ENCODE measurements at places on chromosomes 2 and 18. TPM values are rescaled to one million over a fixed set of nuclear protein-coding genes. Genes with fewer than 3 reads are reported as not detected.
A peak's percentile ranks its signal among the peaks of the same experiment; 100 is the strongest.

- H3K27ac ChIP-seq = no peak overlapping the region
- H3K4me1 ChIP-seq = no peaks in the 10 kb centered on the region
- no peak for DNase-seq
- no peaks in the 10 kb centered on the region for H3K27me3 ChIP-seq
- H3K36me3 ChIP-seq = no peaks in the 10 kb centered on the region
- no peak overlapping the region for H3K4me3 ChIP-seq
Observed at GRCh38 chr2:13652531-13653313, 936.0 kb downstream of the TRIB2 start.

Gene MEIS1
- total RNA-seq = 257 TPM

DNA sequence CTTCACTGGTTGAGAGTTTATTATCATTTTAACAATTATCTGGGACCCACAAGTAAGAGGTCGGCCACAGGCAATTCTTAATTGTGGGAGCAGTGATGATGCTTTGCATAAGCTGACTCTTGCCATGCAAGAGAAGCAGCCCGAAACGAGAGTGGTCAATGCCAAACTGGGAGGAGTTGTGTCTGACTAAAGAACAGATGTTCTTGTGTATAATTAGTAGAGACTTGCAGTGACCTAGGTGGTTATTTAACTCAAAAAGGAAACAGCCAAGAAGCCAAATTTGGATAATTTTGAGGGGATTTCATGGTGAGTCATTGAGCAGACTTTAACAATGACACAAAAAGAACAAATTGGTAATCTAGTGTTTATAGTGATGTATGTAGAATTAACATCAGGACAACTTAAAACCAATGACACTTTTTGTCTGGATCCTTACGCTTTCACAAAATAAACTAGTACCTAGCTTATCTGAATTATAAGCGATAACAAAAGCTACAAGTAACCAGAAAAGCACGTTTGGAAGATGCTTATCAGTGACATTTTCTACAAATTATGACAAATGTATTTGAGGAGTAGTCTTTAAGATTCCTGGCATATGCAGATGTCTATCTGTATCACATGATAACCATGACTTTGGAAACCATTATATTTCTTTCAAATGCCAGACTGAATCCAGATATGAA lies 184.7 kb upstream of the DLGAP1 start:
- H3K27me3 ChIP-seq = no peaks in the 10 kb centered on the region
- H3K4me1 ChIP-seq = no peaks in the 10 kb centered on the region
- no peak overlapping the region for H3K27ac ChIP-seq

DNA sequence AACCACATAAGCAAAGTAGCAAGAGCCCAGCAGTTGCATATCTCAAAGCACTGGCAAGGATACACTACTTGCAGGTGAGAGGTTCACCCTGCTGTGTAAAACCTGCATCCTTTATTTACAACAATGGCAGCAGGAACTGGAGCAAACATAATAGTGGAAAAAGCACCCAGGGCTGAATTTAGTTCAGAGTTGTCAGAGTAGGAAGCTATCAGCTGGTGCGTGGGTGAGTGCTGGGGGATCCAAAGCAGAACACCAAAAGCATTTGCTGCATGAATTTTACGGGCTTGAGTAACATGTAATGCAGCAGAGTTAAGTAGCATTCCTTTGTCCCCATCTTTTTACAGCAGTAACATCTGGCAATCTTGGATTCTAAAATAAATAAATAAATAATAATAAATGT lies 73.5 kb upstream of the SRD5A2 start:
- DNase-seq = no peak

DNA sequence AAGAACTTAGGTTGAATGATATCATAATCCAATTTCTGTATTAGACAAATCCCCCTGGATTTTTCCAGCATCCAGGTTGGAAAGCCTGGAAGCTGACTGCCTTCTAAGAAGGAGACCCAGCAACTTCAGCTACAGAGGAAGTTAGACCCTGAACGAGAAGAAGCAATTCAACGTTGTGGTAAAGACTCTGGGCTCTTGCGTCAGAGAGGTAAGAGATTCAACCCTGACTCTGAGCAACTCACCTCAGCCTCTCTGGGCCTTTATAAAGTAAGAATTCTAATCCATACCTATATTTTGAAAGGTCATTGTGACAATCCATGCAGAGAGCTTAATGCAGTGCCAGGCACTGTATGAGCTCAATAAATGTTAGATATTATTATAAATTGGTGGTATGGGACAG lies 9.7 kb downstream of the E2F6 start:
- H3K4me3 ChIP-seq = no peak overlapping the region
- H3K27ac ChIP-seq = no peak overlapping the region
- H3K4me1 ChIP-seq = peaks cover 27% of the 10 kb centered on the region
- H3K27me3 ChIP-seq = no peaks in the 10 kb centered on the region
- no peak for DNase-seq

DNA sequence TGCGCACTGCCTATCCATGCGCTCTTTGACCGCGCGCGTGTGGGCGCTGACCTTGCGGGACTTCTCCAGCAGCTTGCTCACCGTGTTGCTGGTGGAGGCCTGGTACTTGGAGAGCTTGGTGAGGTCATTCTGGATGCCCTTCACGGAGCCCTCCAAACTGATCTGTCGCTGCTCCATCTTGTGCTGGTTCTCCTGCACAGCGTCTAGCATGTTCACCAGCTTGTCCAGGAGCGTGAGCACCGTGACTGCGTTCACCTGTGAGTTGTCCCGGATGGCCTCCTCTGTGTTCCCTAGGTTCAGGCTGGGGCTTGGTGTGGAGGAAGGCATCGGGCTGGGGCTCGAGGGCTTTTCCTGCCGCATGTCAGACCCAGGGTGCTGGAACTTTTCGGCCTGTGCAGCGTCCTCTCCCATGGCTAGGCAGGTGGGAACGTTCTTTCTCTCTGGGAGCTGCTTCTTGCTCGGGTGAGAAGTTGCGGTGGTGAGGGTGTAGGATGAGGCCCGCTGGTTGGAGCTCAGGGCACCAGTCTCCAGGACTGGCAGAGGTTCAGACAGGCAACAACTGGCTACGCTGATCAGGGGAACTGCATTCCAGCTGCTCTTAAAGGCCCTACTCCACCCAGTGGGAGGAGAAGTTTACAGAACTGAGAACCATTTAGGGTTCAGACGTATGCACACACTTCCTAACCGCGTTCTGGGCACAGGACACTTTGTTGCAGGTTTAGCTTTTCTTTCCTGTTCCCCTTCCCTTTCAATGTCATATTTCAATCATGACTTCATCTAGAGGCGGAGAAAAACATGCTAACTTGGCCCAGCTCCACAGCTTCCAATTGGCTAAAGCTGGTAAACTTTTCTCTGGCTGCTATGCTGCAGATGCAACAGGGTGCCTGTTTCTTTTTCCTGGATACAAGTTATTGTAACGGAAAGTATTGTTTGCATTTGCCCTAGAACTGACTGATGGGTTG lies at the start of gene CAVIN2:
Gene CAVIN2 (minus strand): TSS at position 574 of the 962 bp plus-strand sequence. CDS start 163 bp downstream, at position 411.
- H3K4me1 ChIP-seq = no peaks in the 10 kb centered on the region
- peak within 1 kb of the TSS; percentile 24 for H3K27ac ChIP-seq
- H3K36me3 ChIP-seq = no peaks in the 10 kb centered on the region
- DNase-seq = peak; percentile 48
- peak within 1 kb of the TSS; percentile 10 for H3K4me3 ChIP-seq

GRCh38 chr18:34647251-34647650 lies 62.8 kb upstream of the DTNA start:
- no peaks in the 10 kb centered on the region for H3K36me3 ChIP-seq
- no peak overlapping the region for H3K4me3 ChIP-seq
- no peak overlapping the region for H3K27ac ChIP-seq

DNA sequence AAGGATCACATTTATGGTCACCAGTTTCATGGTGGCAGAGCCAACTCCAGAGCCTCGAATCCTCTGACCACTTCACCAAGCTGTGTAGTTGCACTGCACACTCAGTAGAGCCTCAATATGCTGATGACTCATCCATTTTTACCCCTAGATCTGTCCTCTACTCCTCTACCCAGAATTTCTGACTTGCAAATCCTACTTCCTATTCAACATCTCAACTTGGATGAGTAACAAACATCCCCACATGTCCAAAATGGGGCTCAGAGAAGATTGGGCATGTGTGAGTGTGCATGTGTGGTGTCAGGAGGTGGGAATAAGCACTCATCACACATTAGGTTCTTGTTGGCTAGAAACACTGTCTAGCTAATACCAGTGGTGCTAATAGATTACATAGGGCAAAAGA lies 57.8 kb upstream of the IGFBP2 start:
- H3K4me3 ChIP-seq = no peak overlapping the region
- DNase-seq = no peak
- no peaks in the 10 kb centered on the region for H3K27me3 ChIP-seq
- H3K4me1 ChIP-seq = no peaks in the 10 kb centered on the region

Gene CCDC68
- 3.7 TPM for total RNA-seq

GRCh38 chr2:112789186-112789585 lies 4.9 kb upstream of the IL1A start:
- H3K27me3 ChIP-seq = no peaks in the 10 kb centered on the region
- H3K36me3 ChIP-seq = no peaks in the 10 kb centered on the region
- no peaks in the 10 kb centered on the region for H3K4me1 ChIP-seq
- no peak overlapping the region for H3K4me3 ChIP-seq
- H3K27ac ChIP-seq = no peak overlapping the region
- DNase-seq = no peak

DNA sequence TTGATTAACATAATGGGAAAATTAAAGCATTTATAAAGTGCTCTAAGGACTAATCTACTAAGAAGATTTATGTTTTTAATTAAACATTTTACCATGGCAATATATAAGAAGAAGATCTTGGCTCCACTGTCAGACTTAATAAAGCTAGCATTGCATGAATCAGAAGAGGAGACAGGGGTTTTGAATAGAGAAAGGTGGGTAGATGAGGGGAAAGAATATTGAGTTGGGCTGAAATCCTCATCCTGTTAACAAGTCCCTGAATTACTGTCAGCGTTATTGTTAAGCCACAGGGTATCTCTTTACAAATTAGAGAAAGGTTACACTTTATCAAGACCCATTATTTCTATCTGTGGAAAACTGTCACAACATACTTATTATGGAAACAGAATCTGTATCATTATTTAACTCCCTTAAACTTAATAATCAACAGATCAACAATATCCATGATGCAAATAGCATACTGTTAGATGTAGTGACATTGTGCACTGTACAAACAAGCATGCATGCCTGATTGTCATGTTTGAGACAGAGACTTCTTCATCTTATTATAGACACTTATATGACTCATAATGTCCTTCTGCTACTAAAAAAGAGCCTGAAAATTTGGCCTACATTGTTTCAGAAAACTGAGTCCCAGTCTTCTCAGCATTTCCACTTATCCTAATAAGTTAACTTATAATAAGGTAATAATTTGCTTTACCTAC lies 304.1 kb downstream of the NRXN1 start:
- no peaks in the 10 kb centered on the region for H3K4me1 ChIP-seq
- no peak overlapping the region for H3K27ac ChIP-seq
- no peak overlapping the region for H3K4me3 ChIP-seq
- no peaks in the 10 kb centered on the region for H3K27me3 ChIP-seq
- DNase-seq = no peak

GRCh38 chr2:68911246-68911645 lies 40.0 kb upstream of the BMP10 start:
- no peak overlapping the region for H3K27ac ChIP-seq
- H3K36me3 ChIP-seq = no peaks in the 10 kb centered on the region
- peaks cover 7% of the 10 kb centered on the region for H3K4me1 ChIP-seq
- no peak overlapping the region for H3K4me3 ChIP-seq
- DNase-seq = no peak

Gene LYG1
- total RNA-seq = 0.78 TPM

All from adrenal gland (tissue), 19 donors.